ENCODE measurements at places on chromosomes 2 and 18.

GRCh38 chr2:2333076-2333475 is 2.0 kb upstream of the MYT1L start:
- no peak for DNase-seq

DNA sequence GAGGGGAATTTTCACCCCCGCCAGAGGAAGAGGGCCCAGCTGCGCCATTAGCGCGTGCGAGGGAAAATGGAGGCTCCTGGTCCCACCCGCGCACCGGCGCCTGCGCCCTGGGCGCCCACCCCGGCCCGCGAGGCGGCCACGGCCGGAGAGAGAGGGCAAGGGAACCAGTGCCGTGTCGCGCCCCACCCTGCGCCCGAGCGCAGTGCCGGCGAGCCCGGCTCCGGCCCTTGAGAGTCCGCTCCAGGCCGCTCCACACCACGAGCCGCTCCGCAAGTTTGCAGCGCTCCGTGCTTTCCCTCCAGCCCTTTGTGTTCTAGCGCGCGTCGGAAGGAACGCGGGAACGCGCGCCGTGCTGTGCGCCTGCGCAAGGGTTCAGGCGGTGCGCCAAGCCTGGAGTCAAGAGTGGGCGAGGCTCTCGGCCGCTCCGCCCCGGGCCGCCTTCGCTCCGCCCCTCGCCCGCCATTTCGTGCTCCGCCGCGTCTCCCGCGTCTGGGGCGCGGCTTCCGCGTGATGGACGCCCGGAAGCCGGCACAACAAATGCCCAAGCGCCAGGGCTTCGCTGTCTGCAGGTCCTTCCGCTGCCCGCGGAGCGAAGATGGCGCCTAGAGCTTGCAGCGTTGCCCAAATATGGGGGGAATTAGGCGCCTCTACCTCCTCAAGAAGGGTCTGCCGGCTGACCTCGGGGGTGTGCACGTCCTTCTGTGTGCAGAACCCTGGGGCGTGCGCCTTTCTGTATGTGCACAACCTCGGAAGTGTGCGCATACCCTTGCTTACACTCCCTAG is 46.1 kb upstream of the PTMA start:
- DNase-seq = peak; percentile 99

DNA sequence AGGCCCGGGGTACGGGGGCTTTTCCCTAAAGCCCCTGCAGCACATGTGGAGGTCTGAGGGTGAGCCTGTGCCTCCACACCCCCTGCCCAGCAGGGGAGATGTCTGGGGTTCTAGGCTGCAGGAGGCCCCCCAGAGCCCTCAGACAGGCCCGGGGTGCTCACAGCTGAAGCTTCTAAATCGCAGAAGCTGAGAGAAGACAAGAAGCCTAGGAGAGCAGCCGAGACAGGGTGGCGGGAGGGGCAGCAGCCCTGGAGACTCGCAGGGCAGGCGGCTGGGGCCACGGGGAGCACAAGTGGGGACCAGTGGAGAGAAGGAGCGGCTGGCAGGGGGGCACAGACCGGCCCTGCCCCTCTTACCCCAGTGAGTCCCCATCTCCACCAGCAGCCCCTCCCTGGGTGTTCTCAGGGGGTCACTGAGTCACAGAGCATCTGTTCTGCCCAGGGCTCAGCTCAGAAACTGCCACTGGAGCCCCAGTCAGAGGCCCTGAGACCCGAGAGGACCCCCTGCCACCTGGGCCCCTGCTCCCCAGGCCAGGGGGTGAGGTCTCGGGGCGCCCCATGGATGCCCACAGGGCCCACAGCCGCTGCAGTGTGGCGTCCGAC is 26.1 kb downstream of the GPC1 start:
- no peak for DNase-seq

DNA sequence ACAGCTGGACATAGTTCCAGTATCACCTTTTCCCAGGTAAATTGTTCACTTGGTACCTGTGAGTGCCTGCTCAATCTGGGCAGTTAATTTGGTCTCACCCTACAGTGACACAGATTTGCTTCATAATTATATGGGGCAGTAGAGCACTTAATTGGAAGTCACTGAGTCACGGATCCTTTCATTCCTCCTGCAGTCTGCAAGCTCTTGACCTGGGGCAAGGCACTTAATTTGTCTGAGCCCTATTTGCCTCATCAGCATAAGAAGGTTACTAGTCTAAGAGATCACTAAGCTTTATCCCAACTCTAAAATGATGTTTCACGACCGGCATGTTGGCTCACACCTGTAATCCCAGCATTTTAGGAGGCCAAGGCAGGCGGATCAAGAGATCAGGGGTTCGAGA is 8.9 kb downstream of the FBXO36 start:
- DNase-seq = no peak

DNA sequence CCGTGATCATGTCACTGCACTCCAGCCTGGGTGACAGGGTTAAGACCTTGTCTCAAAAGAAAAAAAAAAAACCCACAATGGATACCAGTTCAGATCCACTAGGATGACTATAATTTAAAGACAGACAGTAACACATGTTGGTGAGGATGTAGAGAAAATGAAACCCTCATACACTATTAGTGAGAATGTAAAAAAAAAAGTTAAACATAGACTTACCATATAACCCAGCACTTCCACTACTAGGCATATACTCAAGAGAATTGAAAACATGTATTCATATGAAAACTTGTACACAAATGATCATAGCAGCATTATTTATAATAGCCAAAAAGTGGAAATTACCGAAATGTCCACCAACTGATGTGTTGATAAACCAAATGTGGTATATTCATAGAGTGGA is 48.7 kb downstream of the KIF3C start:
- no peak for DNase-seq

DNA sequence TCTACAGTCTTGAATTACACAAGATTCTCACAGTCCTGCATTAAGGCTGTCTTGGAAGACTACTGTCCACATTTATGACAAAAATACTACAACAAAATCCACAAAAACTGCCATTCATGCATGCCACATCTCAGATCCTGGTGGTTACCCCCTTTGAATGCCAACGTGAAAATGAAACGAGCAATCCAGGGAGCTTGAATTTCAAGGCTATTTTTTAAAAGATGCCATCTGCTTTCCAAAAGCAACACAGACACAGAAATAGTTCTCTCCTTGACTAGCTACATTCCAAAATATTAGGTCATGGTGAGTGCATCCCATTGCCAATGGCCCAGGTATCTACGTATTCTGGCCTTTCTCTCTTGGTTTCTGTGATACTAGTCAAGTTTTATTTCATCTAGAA is 36.3 kb downstream of the IRS1 start:
- peak; percentile 56 for DNase-seq

- DNase-seq = no peak
These were observed 91.4 kb upstream of the FHL2 start for GRCh38 chr2:105490204-105490603.

DNA sequence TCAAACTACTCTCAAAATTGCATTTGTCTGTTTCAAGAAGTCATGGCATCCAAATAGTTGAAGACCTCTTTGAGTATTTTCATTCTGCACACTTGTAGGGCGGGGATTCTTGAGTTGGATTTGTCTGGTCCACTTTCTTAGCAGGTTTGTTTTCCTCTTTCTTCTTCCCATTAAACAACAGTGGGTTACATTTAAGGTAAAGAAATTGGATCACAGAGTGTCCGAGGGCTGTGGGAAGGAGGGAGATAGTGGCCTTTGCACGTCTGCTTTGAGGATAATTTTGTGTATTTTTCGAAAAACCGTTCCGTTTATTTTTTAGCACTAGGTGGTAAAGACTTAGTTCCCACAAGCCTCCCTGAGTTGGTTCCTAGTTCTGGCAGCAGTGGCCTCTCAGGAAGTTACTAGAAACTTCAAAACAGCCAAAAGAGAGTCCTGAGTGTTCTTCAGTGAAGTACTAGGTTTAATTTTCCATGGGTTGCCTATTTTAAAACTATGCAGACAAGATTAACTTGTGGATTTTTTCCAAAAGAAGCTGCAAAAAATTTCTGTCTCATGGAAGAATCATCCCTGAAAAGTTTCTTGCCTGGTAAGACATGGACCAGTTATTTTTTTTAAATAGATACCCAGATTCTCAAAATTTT is 107.9 kb downstream of the CDC42EP3 start:
- no peak for DNase-seq

GRCh38 chr2:65800998-65801397 is 368.6 kb upstream of the SPRED2 start:
- peak; percentile 53 for DNase-seq

GRCh38 chr2:137693534-137693933 is 270.7 kb upstream of the HNMT start:
- no peak for DNase-seq

DNA sequence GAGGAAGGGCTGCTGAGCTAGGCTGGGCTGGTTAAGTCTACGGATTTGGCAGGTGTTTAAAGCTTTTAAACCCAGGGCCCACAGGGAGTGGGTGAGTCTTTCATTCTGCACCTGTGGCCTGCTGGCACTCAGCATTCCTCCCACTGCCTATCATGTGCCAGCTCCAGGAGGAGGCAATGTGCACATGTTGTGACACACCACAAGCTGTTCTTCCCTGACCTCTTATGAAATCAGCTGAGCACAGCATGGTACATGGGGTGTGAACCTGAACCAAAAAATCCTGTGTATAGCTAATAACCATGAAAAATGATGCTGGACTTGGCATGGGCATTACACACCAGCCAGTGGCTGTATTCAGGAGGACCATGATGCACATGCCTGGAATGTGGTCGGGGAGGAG is 297.9 kb upstream of the MMADHC start:
- no peak for DNase-seq

DNA sequence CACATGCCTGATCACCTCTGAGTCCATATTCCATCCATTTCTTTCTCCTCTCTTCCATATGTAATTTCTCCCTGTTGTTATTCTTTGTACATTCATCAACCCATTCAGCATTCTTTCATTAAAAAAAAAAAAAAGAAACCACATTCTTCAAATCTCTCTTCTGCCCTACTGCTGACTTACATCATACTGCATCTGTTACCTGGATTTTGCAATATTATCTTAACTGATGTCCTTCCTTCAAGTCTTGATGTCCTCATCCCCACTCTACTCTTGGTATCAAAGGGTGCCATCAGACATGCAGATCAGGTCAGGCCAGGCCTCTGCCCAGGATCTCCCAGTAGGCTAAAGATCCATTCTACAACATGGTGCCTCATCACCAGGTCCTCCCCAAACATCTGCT is 90.6 kb downstream of the SGPP2 start:
- DNase-seq = no peak

DNA sequence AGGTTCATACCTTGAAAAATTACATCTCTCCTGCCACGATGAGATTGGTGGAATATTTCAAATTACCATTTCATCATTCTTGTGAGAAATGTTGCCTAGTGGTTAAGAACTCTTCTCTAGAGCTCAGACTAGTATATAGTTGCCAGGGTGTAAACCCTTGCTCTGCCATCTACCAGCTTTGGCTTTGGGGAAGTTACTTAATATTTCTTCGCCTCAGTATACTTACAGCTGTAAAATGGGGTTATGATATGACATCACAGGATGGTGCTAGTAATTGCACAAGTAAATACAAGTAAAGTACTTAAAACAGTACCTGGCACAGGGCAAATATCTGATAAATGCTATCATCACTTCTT is 1.5 kb downstream of the SPOPL start:
- DNase-seq = no peak

DNA sequence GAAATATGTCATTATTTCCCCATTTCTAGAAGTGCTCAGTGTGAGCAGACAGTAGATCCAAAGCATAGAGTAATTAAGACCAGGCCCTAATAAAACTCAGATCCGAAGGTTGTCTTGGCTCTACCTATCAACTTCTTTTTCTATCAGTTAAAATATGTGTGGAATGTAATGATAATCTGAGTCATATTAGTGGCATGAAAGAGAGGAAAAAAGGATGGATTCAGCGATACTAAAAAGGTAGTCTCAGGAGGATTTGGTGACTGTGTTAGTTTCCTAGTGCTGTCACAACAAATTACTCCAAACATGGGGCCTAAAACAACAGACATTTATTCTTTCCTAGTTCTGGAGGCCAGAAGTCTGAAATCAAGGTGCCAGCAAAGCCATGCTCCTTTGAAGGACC is 103.7 kb upstream of the NABP1 start:
- DNase-seq = peak; percentile 51

DNA sequence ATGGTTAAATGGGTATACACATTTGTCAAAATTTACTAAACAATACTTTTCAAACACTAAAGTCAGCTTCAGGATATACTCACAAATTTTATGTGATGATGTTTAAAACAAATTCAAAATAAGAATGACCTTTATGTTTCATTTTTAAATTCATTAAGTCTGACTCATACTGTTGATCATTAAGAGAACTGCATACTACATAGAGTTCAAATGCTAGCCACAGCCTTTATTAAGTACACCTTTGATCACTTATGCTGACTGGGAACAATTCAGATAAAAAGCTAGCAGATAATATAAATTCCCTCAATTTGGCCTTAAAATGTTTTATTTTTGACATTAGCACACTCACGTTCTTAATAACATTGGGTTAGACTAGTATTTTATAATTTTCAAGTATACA is 14.1 kb downstream of the LMAN1 start:
- no peak for DNase-seq

GRCh38 chr2:84302513-84303412 is 156.3 kb downstream of the SUCLG1 start:
- peak; percentile 84 for DNase-seq

DNA sequence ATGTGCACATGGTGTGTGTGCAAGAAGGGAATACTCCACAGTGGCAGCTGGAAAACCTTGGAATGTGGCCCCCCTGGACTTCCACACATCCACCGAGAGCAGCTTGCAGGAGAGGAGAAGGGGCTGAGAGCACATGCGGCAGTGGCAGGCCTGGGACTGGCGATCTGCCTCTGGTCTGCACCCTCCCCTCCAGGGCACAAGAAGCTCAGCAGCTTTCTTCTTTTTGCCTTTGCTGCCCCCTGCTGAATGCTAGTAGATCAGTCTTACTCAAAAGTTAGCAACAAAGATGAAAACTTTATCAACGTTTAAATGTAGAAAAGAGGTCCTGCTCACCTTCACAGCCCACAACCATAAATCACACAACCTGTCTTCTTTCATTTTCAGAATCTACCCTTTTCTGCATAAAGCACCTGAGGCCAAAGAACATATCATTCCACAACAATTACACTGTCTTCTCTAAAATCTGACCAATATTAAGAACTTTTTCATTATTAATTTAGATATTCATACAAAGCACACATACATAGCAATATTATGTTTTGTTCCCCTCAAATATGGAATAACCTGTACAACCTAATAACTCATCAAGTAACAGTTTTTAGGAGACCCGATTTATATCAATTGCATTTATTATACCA is 34.6 kb downstream of the TGFBRAP1 start:
- DNase-seq = peak; percentile 91

DNA sequence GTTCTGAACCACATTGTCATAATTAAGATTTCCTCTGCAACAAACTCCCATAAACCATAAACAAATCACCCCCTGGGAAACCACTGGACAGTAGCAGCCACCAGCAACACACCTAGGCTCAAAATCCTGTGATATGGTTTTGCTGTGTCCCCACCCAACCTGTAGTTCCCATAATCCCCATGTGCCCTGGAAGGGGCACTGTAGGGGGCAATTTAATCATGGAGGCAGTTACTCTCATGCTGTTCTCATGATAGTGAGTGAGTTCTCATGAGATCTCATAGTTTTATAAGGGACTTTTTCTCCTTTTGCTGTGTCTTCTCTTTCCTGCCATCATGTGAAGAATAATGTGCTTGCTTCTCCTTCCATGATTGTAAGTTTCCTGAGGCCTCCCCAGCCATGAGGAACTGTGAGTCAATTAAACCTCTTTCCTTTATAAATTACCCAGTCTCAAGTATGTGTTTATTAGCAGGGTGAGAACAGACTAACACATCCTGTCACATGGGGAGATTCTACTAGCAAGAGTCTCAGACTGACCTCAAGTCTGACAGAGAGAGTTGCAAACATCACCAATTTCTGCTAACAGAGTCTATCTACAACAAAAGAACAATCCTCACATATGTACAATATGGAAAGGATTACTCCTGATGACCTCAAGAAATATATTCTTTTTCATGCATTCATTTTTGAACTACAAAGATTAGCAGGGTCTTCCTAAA is 182.6 kb downstream of the GRB14 start:
- peak; percentile 64 for DNase-seq
